Urinary bladder (tissue), 4 donors: ENCODE measurements at places on chromosomes 12 and 14.

- no peak for DNase-seq
Observed at GRCh38 chr12:123936471-123936870, 36.2 kb downstream of the CCDC92 start.

DNA sequence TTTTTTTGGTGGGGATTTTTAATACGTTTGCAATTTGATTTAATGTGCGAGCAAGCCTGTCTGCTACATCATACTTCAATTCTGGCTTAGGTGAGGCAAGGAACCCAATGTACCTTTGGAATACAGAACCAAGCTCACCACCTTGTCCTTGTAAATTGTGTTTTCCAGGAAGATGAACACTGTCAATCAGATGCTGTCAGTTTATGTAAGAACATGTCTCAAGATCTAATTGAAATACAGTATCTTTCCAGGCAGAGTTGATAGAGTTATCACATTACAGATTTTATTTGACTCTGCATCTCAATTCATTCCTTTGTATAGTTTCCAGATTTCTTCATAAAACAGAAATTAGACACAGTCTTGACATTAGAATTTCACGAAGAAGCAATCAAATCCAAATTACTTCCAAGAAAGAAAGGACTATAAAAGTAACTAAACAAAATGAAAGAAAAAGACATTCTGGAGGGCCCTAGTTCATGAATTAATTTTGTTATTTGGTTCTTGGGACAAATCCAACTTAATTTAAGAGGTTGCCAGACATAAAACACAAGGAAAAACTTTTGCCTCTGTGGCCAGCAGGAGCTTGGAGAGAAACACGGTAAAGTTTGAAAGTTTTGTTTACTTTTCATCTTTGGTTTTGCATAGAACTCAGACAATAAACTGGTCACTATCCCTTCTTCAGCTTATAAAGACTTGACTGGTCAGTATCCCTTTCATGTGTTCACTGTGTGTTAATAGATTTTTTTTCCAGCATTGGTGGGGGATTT, 16.4 kb upstream of the MED13L start:
- no peak for DNase-seq

DNA sequence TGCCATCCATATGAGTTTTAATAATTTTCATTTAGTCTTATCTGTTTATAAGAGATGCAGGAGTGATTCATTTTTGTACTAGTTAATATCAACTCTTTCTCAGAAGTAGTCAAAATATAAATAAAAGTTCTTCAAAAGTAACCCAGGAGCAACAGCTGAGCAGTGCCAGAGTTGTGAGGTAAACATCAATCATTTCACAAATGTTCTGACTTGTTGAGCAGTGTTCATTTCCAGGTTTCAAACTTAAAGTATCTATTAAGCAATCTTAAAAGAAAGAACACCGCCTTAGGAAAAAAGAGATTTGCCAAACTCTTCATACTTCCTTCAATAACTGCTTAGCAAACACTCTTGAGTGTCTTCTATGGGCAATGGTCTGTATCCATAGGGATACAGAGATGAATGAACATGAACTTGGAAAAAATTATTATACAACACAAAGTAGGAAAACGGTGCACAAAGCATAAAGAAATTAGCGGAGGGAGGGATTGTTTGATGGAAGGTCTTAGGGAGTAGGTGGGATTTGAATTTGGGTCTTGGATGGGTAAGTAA, 41.9 kb upstream of the POC1B start:
- no peak for DNase-seq

- no peak for DNase-seq
Observed at GRCh38 chr12:6620137-6620884, 13.1 kb upstream of the CHD4 start.

GRCh38 chr12:17976202-17976601, 113.8 kb downstream of the RERGL start:
- DNase-seq = no peak

GRCh38 chr12:12979731-12980259, 20.3 kb downstream of the HEBP1 start:
- DNase-seq = peak; percentile 73

DNA sequence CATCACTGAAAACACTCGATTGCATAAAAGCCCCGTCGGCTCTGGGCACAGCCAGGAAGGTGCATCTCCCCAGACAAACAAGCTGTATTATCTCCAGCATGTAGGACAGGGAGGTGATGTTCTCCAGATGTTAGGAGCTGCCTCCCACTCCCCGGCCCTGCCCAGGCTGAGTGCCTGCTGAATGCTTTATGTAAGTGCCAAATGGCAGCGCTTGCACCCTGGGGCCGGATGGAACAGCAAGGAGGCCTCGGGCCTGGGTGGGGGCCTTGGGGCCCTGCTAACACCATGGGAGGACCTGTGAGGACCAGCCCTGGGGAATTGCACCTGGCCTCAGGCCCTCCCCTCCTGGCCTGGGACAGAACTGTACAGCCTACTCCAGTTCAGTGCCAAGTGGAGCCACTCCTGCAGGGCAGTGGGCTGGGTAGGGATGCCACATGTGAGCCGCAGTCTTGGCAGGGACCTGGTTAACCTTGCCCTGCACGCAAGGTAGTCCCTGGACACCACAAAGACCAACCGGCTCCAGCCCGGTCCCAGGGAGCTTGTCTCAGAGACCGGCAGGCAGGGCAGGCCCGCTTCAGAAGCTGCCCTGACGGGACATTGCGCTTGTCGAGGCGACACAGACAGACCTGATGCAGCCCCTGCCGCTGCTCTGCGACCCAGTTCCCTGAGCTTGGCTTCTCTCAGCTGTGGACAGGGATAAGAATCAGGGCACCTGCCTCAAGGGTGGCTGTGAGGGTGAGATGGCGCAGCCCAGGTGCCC, 35.3 kb upstream of the PPP1R13B start:
- DNase-seq = peak; percentile 49

DNA sequence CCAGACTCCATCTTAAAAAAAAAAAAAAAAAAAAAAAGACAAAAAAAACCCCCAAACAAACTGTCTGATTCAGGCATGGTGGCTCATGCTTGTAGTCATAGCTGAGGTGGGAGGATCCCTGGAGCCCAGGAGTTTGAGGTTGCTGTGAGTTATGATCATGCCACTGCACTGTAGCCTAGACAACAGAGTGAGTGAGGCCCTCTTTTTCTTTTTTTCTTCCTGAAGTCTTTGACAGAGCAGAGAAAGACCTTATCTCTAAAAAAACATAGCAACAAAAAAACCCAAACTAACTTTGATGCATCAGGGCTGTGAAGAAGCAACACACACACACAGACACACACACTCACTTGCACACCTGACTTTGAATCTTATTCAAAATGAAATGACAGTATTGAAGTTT, 7.7 kb upstream of the AMN1 start:
- no peak for DNase-seq

- DNase-seq = no peak
Observed at GRCh38 chr14:105413544-105413886, 6.1 kb upstream of the MTA1 start.

DNA sequence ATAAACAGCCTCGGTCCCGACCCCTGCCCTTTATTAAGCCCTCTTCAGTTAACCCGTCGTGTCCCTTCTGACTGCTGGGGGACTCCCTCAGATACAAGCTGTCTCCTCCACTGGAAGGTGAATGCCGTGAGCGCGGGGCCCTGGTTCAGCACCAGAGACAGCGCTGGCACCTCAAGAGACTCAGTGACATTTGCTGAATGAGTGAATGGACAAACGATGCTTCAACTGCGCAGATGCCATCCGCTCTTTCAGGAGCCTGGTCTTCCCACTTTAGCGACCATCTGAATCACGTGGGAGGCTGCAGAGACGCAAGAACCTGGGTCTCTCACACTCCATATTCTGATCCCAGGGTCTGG, 92.6 kb upstream of the SFSWAP start:
- DNase-seq = no peak

DNA sequence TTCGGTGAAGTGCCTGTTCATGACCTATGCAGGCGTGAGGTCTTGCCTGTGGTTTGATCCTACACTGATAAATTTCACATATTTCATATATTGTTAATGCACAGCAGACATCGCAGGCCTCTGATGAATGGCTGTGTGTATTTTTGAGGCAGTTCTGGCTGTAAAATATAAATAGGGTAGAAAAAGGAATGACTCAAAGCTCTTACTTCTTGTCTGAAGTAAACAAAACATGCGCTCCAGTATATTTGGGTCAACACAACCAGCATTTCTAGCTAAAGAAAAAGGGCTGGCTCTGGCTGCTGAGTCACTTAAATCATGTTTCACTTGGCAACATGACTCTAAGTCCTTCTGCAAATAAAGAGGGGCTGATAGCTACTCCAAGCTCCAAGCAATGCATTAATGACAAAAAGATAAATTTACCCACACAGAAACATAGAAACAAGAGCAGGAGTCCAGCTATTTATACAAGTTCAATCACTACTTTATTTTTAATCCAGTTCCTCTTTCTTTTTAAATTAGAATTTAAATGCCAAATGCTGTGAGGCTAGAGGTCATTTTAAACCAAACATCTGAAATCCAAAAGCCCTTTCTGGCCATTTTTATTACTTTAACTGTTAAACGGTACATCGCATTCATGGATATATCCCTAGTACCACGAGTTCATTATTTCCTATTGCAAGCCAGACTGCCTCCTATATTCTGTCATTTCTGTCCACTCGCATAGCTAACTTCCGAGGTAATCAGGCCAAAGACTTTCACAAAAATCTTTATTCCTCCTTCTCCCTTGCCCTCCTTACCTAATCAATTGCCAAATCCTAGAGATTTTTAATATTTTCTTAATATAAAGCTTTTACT, 54.3 kb upstream of the TMCC3 start:
- DNase-seq = peak; percentile 82

DNA sequence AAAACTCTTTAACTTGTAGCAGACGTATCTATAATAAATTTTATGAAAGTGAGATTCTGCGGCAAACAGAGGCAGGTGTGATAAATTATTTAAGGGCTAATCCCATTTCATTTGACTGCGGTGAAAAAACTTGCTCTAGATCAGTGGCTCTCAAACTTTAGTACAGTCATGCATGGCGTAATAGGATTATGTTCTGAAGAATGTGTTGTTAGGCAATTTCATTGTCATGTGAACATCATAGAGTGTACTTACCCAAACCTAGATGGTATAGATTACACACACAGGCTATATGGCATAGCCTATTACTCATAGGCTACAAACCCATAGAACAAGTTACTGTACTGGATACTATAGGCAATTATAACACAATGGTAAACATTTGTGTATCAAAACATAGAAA, 83.7 kb downstream of the HEATR5A start:
- DNase-seq = no peak

DNA sequence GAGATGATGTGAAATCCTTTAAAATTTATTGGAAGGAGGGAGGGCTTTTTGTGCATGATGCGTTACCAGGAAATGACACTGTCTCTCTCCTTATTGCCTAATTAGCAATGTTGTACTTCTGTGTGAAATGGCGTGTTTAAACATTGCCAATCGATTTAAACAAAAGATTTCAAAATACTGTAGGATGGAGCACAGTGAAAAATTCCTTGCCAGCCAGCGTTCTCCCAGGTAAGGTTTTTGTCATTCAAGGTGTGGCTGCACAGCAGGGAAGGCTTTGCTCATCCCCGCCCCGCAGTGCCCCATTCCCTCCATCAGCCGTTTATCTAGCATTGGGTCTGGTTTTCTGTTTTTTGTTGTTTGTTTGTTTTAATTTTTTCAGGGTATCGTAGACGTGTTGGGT, 137.3 kb downstream of the CACNA1C start:
- DNase-seq = no peak

DNA sequence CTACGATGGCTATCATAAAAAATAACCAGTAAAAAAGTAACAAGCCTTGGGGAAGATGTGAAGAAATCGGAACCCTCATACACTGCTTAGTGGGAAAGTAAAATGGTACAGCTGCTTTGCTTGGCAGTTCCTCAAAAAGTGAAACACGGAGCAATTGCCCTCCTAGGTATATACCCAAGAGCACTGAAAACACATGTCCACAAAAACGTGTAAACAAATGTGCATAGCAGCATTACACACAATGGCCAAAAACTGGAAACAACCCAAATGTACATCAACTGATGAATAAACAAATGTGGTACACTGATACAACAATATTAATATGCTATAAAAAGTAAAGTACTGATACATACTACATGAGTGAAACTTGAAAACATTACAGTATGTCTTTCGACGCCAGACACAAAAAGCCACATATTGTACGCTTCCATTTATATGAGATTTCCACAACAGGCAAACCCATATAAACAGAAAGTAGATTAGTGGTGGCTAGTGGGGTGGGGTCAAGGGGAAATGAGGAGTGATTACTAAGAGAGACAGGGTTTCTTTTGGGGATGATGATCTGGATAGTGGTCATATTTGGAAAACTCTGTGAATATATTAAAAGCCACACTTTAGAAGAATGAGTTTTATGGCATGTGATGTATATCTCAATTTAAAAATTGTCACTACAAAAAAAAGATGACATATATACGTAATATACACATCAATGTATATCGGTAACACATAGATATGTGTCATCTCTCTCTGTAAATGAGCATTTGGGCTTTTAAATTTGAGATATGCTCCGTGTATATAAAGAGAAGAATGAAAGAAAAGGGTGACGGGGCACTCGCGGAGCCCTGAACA, 996 bp downstream of the SLC41A2 start:
- no peak for DNase-seq

DNA sequence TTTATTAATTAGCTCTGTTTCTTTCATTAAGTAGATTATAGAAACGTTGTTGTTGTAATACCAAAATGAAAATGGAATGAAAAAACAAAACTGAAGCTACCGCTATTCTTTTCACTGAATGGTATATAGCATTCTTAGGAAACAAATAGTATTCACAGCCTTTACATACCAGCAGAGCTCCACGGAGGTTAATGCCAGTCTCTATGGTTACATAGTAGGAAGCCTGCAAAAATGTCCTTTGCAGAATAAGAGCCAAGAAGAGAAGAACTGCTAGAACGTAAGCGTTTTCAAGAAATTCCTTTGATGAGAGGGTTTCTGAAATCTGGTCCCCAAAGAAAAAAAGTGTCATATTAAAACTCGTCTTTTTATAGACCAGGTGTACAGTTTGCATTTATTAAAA, 30.6 kb downstream of the ABCC9 start:
- no peak for DNase-seq

DNA sequence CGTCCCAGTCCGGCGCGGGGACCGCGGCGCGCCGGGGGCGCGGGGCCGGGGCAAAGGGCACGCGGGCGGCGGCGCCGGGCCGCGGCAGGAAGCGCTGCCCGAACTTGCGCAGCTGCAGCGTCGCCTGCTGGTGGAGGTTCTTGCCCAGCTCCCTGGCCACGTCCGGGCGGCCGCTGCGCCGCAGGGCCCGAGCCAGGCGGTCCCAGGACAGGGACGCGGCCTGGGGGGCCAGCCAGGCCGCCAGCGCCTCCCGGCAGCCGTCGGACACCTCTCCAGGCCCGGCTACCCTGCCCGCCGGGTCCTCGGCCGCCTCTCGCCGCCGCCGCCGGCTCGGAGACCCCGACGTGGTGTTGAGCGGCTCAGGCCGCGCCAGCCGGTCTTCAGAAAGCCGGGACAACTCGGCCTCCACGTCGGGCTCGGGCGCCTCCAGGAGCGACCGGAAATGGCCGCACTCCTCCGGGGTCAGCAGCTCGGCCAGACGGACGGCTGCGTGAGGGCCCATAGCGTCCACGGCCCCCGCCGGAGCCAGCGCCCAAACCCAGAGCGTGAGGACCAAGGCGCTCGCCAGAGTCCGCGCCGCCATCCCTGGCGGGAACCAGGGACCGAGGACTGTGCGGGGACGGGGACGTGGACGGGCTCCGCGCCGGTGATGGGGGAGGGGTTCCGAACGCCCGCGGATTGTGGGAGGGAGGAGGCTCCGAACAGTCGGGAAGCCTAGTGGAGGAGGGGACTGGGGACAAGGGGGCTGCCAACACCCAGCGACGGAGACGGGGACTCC, 34.0 kb downstream of the FIGNL2 start:
- DNase-seq = no peak
